ENCODE measurements at places on chromosomes 12 and 14.

- no peak for DNase-seq
These were observed 106.4 kb upstream of the TMCC3 start for GRCh38 chr12:94756789-94757188.

GRCh38 chr12:13371797-13372196, 175.3 kb downstream of the EMP1 start:
- DNase-seq = no peak

- DNase-seq = peak; percentile 44
These were observed 3.0 kb downstream of the EVL start for GRCh38 chr14:100067971-100068959.

DNA sequence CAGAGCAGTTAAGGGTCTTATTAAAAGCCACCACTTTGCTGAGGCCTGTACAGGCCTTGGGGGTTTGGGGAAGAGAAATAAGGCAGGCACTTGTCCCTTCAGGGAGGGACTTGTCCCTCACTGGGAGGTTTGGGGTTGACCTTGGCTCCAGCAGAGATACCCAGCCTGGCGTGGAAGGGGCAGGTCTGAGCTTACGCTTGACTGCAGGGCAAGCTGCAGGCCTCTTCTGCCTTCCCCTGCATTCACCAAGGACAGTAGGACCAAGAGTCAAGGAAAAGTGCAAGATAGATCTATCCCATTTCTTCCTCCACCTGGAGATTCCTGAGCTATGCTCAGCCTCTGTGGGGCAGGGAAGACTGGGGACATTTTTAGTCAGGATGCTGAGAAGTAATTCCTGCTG, 154.3 kb downstream of the SMOC1 start:
- DNase-seq = no peak

- no peak for DNase-seq
These were observed 36.0 kb downstream of the FMNL3 start for GRCh38 chr12:49671031-49671765.

All from lower leg skin (tissue), 4 donors.